Activated naive CD4-positive, alpha-beta T cell (primary cell): ENCODE measurements at places on chromosomes 4 and X.
A peak's percentile ranks its signal among the peaks of the same experiment; 100 is the strongest.

GRCh38 chrX:19698122-19698521 is 182.8 kb upstream of the MAP3K15 start:
- DNase-seq, result no peak

GRCh38 chr4:142974328-142974727 is 128.2 kb upstream of the INPP4B start:
- DNase-seq, result no peak

DNA sequence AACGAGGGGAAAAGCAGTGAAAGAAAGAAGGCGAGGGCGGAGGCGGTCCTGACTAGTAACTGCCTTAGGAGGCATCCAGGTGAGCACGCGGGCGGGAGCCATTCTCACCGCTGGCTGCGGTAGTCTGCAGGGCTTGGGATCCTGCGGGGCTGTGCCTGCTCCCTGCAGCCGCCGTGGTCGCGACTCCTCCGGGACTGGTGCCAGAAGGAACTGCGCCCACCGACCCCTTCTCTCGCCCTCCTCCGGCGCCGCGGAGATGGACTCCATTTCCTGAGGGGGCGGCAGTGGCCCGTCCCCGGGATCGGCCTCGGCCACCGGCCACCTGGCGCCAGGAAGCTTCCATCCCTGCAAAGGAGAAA is 543 bp downstream of the NFXL1 start:
- peak; percentile 15 for DNase-seq

DNA sequence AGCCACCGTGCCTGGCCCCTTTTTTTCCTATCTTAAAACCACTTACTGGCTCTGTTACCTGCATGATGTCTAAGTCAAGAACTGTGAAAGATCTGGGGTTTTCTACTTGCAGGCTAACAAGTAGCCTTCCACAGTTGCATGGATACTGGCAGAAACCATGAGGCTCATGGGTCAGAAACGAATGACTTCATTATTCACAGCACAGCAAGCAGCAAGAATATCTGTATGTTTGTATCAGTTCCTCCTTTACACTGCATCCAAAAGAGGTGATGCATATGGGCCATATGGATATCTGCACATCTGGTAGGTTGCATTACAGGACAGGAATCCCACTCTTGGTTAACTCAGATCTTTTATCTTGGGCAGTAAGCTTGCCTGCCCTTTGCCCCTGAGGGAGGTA is 154.9 kb upstream of the NUDT6 start:
- no peak for DNase-seq

- peak; percentile 1 for DNase-seq
Measured at GRCh38 chr4:15961781-15962510, 1.0 kb downstream of the FGFBP2 start.

DNA sequence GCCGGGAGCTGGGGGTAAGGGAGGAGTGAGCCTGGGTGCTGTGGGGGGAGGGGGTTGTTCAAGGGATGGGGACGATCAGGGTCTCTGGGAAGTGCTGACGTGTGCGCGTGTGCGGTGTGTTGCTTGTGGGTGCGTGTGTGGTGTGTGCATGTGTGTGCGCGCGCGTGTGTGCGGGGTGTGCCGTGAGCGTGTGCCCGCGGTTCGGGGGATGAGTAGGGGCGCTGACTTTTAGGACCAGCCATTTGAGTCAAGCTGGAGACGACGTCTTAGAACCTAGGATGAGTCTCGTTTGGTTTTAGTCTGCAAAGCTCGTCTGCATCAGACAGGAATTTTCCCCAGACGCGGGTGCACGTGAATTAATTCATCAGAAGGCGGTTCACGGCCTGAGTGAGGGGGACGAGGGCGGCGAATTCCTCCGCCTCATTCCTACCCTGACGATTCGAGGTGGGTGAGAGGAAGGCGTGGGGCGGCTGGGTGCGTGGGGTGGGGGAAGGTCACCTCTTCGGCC is 950 bp upstream of the TMEM271 start:
- no peak for DNase-seq

DNA sequence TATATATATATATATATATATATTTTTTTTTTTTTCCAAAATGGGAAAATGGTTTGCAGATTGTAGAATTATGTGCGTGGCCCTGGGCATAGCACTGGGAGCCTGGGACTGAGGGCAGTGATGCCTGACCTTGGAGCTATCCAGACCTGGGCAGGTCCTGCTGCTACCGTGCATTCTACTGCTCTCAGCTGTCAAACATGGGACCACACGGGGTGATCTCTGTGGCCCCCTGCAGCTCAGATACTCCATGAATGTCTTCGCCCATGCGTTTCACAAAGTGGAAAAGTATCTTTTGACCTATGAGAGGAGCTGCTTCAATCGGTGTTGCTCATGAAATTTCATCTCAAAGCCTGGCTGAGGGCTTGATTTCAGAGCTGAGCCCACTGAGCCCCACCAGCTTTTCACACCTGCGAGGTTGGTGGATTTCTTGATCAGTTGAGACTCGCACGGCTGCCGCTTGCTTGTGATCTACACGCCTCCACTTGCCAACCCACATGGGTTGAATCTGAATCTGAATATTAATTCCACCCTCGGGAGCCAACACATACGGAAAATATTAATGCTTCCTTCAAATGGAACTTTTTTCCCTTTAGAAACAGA is 35.7 kb downstream of the ING2 start:
- DNase-seq, result no peak

DNA sequence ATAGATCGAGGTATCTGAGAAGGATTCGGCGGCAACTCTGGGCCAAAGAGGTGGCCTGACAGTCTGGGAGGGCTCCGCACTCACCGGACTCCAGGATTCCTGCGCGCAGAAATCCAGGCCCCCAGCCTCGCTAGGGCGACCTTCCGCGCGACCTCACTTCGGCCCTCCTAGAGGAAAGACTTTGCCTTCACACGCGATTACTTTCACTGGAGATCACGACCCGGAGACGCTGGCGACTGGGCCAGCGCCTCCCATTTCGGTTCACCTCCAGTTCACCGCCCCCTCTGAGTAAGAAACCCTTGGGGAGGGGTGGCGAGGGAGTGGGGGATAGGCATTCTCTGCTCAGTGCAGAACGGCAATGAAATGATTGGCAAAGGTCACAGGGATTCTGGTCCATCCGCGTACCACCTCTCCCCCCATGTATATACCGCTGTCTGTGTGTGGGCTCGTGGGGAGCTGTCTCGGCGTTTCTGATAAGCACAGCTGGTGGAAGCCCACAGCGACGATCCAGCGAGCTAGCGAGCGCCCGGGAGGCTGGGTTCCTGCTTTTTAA is 2.5 kb downstream of the POU3F4 start:
- no peak for DNase-seq

DNA sequence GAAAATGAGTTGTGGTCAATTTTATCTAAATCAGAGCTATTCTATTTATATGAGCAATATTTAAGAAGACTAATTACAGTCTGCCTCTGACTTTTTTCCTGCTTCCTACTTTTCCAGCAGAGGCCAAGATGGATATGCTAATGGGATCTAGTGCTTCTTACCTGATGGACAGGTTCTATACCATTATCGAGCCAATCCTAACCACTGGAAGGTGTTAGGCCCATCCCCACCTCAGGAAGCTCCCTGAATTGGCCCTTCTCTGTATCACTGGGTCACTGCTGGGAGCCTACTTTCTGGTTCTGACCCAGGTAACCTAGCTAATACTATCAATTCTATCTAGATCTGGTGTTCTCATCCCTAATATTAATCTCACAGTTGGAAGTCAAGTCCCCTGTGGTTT is 577 bp upstream of the YIPF7 start:
- DNase-seq, result no peak

GRCh38 chr4:128322311-128322710 is 34.7 kb upstream of the PGRMC2 start:
- no peak for DNase-seq

DNA sequence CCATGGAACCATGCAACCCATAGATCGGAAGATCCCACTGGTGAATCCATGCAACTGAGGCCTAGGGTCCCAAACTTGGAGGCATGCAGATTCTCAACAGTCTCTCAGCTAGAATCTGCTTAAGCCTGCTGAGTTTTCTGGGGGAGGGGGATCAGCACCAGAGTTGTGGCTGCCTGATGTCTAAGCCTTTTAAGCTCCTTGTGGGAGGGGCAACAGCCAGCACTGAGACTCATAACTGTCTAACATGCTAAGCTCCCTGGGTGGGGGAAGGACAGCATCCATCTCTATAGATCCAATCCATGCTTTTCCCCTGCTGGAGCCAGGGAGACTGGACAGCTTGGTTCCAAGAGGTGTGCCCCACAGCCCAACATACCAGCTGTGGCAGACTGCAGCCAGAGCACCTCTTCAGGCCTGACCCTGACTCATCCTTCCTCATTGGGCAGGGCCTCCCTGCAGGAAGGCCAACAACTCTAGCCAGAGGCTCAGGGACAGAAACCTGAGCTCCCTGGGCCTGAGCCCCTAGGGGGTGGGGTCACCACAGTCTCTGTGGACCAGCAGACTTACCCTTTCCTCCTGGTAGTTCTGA is 300.1 kb upstream of the SLC7A11 start:
- no peak for DNase-seq

DNA sequence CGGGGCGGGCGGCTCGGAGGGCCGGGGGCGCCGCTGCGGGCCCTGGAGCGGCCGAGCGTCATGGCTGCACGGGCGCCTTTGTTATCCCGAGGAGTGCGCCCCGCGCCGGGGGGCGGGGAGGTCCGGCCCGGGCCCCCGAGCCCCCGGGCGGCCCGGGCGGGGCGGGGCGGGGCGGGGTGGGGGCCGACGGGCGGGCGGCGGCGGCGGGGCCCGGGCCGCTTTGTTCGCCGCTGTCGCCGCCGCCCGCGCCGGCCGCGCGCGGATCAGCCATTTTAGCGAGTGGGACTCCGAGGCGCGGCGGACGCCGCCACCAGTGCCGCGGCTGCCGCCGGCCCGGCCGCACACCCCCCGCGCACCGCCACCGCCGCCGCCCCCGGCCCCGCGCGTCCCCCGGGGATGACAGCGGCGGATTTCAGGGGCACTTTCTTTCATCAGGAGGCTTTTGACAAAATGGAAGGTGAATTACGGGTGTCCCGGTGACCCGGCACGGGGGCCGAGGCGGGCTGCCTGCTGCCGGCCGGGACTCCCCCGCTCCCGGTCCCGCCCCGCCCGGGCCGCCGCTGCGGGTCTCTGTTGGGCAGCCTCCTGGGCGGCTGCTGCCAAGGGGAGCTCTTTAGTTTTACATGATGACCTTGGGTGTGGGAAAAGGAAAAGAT is 1.2 kb downstream of the HMGB3 start:
- no peak for DNase-seq

- DNase-seq, result no peak
Measured at GRCh38 chr4:107071108-107071507, 35.0 kb upstream of the DKK2 start.

DNA sequence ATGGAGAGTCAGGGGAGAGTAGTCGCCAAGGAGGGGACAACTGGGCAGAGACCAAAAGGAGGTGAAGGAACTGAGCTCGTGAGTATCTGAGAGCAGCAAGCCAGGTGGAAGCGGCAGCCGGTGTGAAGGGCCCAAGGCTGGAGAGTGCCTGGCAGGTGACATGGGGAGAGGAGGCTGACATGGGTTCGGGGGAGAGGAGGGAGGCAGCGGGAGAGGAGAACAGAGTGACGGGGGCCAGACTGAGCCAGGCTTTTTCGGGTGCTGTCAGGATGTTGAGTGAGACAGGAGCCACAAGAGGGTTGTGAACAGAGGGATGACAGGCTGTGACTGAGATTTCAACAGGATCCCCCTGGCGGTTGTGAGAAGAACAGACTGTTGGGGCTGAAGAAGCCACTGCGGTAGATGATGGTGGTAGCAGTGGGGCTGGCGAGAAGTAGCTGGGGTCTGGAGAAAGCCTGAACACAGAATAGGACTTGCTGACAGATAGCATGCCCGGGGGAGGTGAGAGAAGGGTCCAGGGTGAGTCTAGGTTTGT is 5.7 kb downstream of the ELK1 start:
- DNase-seq, result no peak

DNA sequence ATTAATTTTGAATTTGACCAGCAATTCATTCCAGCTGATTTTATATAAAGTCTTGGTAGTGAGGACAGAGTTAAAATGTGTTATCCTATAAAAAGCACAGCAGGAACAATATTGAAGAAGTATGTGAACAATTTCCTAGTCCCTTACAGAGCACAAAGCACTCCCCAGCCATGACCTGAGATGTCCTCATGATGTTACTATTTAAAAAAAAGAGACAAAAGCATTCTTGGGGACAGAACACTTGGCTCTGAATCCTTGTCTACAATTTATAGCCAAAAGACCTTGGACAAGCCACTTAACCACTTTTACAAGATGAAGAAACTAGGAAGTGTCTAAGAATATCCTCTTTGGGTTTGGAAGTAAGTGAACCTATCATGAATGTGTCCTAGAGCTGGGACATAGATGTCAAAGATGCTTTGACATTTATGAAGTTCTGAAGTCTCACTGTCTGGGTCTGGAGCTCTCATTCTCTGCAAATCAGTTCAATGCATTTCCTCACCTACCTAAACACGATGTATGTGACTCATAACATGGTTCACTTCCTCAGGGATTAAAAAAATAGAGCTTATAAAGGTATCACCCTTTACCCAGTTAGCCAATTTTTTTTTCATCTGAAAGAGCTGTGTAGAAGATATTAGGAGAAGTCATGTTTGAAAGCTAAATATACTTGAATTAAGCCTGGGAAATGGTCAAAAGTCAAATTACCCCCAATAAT is 61.4 kb downstream of the IGFBP7 start:
- no peak for DNase-seq

GRCh38 chr4:104901438-104901837 is 245.2 kb upstream of the TET2 start:
- DNase-seq, result no peak

DNA sequence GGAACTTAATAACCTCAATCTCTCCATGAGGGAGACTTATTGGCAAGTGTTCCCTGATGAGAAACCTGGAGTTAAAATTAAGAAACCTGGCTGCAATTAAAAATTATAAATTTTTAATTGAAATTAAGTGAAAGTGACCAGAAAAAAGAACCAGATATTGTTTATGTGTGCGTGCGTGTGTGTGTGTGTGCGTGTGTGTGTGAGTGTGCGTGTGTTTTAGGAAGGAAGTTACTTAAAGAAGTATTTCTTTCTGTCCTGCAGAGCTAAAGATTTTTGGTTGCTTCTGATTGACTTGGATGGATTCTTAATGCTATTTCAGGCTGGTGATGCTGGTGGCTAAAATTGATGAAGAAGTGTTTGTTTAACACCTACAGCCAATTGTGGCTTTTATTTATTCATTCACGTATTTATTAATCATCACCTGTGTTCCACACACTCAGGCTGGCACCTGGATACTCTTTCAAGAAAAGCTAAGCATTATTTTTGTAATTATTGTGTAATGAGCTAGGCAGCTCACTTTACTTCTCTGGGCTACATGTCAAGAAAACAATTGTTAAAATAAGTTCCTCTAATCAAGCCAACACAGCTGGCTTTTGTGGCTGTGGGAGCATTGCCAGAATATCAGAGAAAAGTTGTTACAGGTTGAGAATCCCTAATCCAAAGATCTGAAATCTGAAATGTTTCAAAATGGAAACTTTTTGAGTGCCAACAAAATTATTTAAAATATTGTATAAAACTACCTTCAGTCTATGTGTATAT is 68.5 kb downstream of the CEP44 start:
- DNase-seq, result no peak

- DNase-seq, result no peak
Measured at GRCh38 chr4:82630079-82630478, 68.3 kb upstream of the TMEM150C start.

- no peak for DNase-seq
Measured at GRCh38 chr4:144787365-144788258, 141.7 kb downstream of the HHIP start.
